Occipital lobe (tissue), 3 donors: ENCODE measurements at places on chromosomes 13 and 19. TPM values are rescaled to one million over a fixed set of nuclear protein-coding genes. Genes with fewer than 3 reads are reported as not detected.

Gene RAB4B
- 8.6 TPM for total RNA-seq

Gene FOXO1
- total RNA-seq: 4.2 TPM

Gene C1QTNF9
- total RNA-seq: not detected

Gene ZNF223
- 14.8 TPM for total RNA-seq

Gene ZNF585A
- 12.5 TPM for total RNA-seq

Gene WDFY2
- 8.4 TPM for total RNA-seq

Gene CYP4F11
- total RNA-seq: 0.16 TPM

GRCh38 chr19:9309974-9310446 lies 372 bp upstream of the ZNF699 start:
- DNase-seq: peak; percentile 96

DNA sequence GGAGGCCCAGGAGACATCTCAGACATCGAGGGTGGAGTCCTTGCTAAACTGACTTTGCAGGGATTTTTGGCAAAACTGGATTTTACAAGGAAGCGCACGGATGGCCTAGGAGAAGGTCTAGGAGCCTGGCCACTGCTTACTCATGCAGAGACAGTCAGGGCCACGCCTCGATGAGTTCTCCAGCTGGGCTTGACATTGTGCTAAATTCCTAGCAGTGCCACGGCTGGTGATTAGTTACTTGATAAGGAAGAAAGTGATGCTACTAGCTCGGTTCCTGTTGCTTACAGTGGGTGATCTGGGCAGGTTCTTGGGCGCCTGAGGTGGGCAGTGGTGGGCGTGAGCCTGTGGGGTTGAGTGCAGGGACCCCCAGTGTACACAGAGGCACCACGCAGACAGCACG lies 143.4 kb downstream of the SOX1 start:
- no peak for DNase-seq

- no peak for DNase-seq
These were observed 7.1 kb upstream of the DPP9 start for GRCh38 chr19:4730740-4731171.

- DNase-seq: no peak
These were observed 540 bp upstream of the USE1 start for GRCh38 chr19:17214508-17215126.

- DNase-seq: no peak
These were observed 10.7 kb downstream of the MZT1 start for GRCh38 chr13:72716776-72717175.

- no peak for DNase-seq
These were observed 3.8 kb upstream of the GRTP1 start for GRCh38 chr13:113367771-113368170.

GRCh38 chr13:113862931-113863523 lies 849 bp downstream of the GAS6 start:
- DNase-seq: peak; percentile 32

GRCh38 chr19:18677156-18677555 lies 6.3 kb upstream of the CRTC1 start:
- no peak for DNase-seq

GRCh38 chr19:55066107-55066709 lies 3.3 kb upstream of the RDH13 start:
- DNase-seq: no peak

DNA sequence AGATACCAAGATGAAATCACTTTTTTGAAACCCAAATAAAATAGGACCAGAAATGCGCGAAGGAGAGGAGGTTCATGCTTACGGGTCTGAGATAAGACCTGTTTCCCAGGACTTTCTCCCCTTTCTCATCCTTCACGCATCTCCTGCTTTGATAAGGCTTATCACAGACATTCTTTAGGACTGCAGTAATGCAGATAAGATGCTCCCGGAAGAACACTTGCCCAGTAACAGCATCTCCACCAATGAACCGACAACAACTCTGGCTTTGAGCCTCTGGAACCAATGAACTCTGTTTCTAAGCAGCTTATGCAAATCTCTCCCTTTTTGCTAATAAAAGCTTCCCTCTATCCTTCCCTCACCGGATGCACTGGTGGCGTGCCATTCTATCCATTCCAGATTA lies 783.4 kb upstream of the ARGLU1 start:
- no peak for DNase-seq

DNA sequence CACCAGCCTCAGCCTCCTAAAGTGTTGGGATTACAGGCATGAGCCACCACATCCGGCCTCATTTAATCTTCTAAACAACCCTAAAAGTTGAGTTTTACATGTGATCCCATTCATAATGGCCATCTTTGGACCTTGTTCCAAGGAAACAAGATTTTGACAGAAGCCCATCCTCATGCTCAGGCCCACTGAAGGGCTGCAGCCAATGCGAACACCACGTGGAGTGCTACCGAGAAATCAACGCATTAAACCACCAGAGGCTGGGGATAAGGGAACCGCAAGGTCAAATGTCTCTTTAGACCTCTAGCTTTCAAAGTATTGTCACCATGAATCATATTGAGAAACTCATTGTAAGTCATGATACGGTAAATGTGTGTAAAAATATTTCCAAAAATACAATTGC lies 49.4 kb upstream of the DOCK9 start:
- no peak for DNase-seq

- no peak for DNase-seq
These were observed 12.3 kb upstream of the MCF2L start for GRCh38 chr13:112956571-112957294.

DNA sequence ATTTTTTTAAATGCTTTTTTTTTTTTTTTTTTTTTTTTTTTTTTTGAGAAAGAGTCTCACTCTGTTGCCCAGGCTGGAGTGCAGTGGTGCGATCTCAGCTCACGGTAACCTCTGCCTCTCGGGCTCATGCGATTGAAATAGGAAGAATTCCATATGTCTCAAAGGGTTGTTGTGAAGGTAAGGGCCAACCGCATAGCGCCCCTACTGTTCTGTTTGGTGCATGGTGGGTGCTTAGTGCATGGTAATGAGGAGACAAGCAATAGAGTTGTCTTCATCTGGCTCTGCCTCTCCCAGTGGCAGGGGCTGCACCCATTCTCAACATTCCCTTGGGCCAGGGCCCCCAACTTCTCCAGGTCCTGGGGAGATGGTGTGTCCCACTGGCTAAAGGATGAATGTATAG lies 68.7 kb downstream of the RASL11A start:
- DNase-seq: no peak

- peak; percentile 27 for DNase-seq
These were observed 16.9 kb downstream of the ZNF296 start for GRCh38 chr19:45059258-45059965.

- no peak for DNase-seq
These were observed 5.4 kb upstream of the ZNF98 start for GRCh38 chr19:22427547-22427946.

- DNase-seq: no peak
These were observed 4.9 kb downstream of the TEX29 start for GRCh38 chr13:111325146-111325890.

- DNase-seq: no peak
These were observed 126.7 kb downstream of the FOXO1 start for GRCh38 chr13:40539576-40540327.
